Astrocyte of the cerebellum (primary cell): ENCODE measurements at places on chromosomes 3 and 15.

GRCh38 chr15:98548139-98548971, 100.0 kb upstream of the IGF1R start:
- DNase-seq = peak; percentile 5

DNA sequence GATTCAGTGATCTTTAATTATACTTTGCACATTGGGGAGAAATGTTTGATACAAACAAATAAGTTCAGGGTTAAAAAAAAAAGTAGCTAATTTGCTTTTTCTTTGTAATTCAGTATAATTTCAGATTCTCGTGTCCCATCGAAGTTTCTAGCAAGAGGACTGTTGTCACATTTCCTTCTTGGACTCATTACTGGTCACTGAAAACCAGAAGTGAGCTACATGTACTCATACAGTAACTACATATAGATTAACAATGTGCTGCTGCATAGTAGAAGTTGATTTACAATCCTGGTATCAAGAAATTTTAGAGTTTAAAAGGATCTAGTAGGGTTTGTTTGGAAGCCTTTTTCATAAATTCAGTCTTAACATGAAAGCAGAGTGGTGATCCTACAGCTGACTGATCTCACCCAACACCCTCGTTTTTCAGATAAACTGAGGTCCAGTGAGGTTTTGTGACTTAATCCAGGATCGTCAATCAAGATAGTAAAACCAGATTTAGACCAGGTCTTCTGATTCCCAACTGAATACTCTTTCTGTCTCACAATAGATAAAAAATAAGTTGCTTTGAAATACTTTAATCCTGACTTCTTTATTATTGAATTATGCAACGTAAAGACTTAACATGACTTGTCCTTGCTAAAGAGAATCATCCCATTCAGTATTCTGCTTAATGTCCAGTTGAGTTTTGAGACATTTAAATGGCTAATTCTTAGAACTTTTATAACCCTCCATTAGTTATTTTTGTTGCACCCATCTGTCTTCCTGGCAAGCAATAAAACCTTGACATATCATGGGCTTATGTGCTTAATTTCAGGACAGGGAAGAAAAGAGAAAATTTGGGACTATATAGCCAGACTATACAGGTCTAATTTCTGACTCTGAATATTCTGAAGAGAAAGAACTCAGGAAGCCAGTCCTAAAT, 2.8 kb downstream of the SEC62 start:
- no peak for DNase-seq

- DNase-seq = peak; percentile 49
These were observed at the start of gene ACTR8 for GRCh38 chr3:53881691-53882593. TSS of gene ACTR8 (minus strand) at chr3:53882152. CDS start at chr3:53882101, 51 bp downstream.

DNA sequence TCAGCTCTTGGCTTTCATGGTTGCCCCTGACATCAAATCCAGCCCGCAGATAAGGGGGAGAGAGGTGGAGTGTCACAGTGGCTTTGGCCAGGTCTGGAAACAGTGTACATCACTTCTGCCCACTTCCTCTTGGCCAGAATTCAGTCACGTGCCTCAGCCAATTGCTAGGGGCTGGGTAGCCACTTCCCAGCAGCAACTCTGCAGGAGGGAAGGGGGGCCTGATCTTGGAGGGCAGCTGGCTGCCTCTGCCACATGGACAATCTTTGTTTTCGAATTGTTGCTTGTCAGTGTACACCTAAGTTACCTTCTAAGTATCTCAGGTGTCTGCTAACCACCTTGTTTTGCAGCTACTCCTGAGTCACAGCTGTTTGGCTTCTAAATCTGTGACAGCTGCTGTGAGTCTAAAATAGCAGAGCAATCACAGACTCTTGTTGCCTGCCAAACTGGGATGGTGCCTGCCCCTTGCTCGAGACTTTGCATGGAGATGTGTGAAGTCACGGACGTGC, 41.0 kb upstream of the LIMD1 start:
- DNase-seq = no peak

DNA sequence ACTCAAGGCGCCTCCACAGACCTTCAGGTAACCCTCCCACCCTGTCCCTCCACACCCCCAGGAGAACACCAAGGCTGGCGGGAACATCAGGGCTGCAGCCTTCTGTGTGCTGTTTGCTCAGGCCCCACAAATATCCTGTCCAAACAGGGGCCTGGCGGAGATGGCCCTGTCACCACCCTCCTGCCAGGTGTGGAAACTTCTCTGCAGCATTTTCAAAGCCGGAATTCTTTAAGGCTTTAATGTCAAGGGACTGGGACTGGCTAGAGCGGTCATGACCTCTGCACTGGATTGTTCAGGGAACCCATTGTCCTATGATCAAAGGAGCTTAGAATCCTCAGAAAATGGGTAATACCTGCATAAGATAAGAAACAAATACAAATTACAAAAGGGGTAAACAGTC, 46.6 kb downstream of the FBLN2 start:
- DNase-seq = no peak

DNA sequence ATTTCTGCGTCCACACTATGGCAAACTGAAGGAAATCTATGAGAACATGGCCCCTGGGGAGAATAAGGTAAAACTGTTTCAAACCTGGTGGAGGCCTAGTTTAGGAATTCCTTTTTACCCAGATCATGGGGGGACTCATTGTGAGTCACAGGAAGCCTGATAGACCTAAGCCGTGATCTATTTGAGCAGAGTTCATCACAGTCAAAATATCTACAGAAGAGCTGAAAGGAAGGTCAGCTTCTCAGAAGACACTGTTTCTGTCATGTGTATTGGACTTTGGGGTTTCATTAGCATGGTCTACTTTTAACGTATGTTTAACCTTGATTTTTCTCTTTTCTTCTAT, 1.3 kb downstream of the PSMD2 start:
- no peak for DNase-seq

GRCh38 chr15:36940636-36941260, 159.6 kb downstream of the MEIS2 start:
- no peak for DNase-seq

DNA sequence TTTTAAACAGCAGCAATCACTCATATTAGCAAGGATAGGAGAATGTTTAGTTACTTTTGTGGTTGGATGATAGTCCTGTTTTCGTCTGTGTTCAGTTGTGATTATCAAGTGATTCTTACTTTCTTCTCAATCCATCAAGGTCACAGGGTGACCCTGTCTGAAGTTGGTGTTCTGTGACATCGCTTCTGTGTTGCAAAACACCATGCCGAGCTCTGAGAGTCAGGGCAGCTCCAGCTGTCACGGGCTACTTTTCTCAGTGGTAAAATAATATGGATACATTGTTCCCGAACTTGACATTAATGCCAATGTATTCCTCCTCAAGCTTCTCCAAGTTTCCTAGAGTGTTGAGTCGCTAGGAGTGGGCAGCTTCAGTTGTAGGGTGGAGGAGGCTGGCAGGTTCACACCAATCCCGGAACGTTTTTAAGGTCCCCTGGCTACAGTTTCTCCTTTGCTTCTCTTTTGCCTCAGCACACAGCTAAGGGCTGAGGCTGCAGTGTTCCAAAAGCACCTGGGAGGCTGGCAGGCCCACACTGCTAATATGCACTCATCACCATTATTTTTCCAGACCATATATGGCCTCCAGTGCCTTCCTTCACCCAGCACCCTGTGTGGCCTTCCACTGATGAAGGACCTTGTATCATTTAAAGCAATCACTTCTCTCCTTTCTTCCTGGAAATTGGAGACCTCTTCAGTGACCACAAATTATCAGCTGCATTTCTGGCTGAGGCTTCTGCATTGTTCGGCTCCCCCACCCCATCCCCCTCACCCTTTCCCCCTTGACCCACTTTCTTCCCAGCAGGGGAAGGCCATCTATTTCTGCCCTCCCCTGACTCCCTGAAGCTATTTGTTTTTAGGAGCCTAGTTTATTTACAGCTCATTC, 25.8 kb downstream of the COLQ start:
- no peak for DNase-seq
